ENCODE measurements at places on chromosomes 5 and 9.

- DNase-seq: peak; percentile 82
Measured at GRCh38 chr5:43008363-43009153, 31.6 kb downstream of the ANXA2R start.

DNA sequence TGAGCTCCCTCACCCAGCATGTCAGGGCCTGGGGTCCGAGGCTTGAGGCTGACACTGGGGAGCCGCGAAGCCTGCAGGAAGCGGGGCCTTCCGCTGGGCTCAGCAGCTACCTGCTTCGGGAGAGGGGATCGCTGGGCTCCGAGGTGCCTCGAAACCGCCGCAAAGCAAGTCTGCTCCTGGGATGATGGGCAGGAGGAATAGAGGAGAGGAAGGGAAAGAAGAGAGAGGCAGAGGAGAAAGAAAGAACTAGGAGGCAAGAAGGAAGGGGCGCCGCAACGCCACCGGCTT, 1.5 kb upstream of the PRDM12 start:
- no peak for DNase-seq

DNA sequence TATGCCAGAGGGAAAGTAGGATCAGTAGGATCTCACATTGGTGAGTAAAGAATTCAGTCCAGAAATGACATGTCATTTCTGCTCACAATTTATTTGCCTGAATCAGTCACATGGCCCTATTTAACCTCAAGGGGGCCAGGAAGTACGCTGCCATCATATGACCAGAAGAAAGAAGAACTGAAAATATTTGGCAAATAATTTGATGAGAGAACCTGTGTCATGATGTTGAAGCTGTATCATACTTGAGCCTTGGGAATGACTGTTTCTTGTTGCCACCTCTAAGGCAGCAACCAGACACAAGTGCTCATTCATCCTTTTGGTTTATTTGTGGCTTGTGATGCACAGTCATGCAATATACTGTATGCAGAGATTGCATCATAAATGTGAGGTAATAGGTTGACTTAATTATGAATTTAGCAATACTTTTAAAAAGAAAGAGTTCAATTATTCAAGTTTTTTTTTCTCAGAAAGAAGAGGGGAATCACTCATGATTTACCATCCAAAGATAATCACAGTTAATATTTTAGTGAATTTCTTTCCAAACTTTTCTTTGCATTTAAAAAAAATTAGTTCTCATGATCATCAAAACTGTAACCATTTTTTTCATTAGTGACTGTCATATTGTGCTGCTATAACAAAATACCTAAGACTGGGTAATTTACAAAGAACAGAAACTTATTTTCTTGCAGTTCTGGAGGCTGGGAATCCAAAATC, 8.2 kb upstream of the ZFYVE16 start:
- DNase-seq: no peak

DNA sequence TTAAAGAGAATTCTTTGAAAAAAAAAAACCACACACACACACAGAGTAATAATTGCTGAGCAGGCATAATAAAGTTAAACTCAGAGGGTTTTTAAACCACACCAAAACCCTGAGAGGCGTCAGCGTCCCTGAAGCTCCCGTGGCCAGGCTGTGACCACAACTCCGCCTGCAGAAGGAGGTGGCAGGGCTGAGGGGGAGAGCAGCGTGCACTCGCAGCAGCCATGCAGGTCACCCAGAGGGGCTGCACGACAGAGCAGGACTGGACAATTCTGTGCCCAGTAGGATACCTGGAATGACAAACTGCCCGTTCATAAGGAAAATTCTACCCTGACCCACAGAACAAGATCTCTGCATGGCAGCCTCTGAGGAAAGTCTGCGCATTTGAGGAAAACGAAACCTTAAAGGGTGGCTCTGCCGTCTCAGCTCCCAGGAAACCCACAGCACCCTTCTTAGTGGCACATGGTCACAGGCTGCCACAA, 44.0 kb downstream of the ROR2 start:
- DNase-seq: peak; percentile 22

DNA sequence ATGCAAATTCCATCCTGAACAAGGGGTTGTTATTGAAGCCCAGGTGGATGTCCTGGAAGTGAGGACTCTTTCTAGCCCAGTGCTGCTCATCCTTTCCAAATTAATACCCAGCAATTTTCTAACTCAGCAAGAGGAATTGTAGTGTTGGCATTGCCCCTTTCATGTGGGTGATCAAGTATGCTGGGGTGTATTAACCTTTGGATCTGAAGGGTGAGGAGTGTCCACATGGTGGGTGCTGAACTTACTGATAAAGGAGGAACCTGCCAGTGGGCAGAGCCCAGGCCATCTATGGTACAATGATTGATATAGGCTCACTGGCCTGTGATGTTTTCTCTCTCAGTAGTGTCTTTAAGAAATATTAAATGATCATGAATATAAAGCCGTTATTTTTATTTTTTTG, 210.1 kb downstream of the NTRK2 start:
- DNase-seq: no peak

GRCh38 chr5:83428126-83428525, 43.4 kb upstream of the VCAN start:
- DNase-seq: no peak

GRCh38 chr5:33981408-33982162, 2.9 kb downstream of the SLC45A2 start:
- DNase-seq: no peak

- DNase-seq: no peak
Measured at GRCh38 chr9:81955625-81956024, 12.3 kb downstream of the SPATA31D3 start.

DNA sequence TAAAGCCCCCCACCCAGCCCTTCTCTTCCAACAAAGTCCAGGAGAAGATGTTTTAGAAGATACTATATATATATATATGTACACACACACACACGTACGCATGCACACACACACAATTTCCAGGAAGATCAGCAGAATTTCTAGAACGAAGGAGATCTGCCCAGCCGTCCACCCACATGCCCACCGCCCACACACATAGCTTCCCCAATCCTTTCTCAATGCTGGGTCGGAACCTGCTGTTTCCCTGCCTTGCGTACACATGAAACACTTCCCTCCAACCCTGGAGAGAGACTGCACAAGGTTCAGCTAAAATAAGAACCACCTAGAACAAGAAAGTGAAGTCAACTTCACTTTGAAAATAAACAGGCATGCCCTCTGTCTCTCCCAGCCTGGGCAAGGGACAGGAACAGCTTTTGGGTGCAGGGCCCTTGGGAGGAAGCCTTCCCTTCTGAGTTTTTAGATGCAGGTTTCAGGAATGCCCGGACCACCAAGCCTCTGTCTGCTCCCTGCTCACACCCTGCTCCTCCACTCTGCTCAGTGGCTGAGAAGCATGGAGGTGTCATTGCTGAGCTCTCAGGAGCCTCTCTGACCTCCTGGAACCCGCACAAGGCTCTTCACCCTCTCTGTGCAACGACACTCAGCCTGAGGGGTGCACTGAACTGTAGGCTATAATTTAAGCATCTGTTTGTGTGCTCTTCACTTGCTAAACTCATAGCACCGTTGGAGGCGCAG, 149.4 kb downstream of the C5orf15 start:
- no peak for DNase-seq

DNA sequence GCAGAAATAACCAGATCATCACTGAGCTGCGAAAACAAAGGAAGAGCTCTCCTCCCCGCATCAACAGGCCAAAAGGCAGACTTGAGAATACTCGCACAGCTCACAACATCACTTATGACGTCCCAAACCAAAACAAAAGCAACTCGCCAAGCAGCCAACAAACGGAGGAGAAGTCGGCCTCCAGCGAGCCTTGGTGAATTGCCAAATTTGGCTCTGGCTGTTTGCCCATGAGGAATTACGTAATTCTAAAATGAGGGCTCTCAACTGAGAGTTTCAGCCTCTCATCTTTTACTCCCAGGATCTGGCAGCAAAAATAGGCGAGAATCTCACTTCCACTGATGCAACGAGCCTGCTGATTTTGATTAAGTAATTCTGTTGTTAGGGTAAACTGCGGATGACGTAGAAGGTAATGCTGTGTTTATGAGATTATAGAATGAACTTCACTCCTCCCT, 51.7 kb upstream of the SEMA6A start:
- DNase-seq: no peak

GRCh38 chr5:1508659-1509290, 15.0 kb downstream of the LPCAT1 start:
- DNase-seq: no peak

DNA sequence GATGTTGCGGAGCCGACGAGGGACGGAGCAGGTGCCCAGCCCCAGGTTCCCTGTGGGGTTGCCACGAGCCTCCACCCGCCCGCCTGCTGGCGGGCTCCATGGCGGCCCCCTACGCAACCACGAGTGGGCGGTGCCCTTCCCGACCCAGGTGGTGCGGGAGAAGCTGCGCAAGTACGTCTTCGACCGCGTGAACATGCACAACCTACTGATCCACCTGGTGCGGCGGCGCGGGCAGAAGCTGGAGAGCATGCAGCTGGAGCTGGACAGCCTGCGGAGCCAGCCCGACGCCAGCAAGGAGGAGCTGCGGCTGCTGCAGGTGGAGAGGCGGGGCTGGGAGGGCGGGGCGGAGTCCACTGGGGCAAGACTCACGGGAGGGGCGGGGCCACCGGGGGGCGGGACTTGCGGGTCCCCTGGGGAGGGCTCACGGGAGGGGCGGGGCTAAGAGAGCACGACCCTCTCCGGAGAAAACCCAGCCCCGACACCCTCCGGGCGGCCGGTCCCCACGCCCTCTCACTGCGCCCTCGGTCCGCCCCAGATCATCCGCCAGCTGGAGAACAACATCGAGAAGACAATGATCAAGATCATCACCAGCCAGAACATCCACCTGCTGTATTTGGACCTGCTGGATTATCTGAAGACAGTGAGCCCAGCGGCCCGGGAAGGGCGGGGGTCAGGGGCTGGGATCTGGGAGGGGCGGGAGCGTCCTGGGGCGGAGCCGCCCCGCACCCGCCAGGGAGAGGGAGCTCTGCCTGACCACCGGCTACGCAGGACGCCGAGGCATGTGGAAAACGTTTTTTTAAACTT, 3.9 kb downstream of the CCDC183 start:
- peak; percentile 91 for DNase-seq

GRCh38 chr5:157476702-157477408, 16.8 kb downstream of the NIPAL4 start:
- DNase-seq: no peak

DNA sequence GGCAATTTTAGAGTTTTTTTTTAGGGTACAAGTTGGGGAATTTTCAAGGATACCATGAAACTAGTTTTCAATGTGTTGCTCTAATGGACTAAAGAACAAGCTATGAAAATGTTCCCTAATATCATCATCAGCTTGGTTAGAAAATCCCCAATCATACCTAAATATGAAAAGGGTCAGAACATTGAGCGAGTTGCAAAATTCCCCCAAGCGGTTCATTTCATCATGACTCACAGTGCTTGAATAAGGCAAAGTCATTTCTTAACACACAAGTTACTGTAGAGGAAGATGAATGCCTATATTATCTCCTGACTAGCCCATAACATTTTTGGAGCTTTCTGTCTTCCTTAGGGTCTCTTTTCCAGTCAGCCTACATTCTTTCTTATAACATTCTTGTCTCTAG, 62.7 kb downstream of the ST8SIA4 start:
- DNase-seq: no peak

GRCh38 chr5:156907667-156908066, 55.4 kb downstream of the TIMD4 start:
- no peak for DNase-seq

- no peak for DNase-seq
Measured at GRCh38 chr9:20725675-20726074, 41.6 kb downstream of the FOCAD start.

DNA sequence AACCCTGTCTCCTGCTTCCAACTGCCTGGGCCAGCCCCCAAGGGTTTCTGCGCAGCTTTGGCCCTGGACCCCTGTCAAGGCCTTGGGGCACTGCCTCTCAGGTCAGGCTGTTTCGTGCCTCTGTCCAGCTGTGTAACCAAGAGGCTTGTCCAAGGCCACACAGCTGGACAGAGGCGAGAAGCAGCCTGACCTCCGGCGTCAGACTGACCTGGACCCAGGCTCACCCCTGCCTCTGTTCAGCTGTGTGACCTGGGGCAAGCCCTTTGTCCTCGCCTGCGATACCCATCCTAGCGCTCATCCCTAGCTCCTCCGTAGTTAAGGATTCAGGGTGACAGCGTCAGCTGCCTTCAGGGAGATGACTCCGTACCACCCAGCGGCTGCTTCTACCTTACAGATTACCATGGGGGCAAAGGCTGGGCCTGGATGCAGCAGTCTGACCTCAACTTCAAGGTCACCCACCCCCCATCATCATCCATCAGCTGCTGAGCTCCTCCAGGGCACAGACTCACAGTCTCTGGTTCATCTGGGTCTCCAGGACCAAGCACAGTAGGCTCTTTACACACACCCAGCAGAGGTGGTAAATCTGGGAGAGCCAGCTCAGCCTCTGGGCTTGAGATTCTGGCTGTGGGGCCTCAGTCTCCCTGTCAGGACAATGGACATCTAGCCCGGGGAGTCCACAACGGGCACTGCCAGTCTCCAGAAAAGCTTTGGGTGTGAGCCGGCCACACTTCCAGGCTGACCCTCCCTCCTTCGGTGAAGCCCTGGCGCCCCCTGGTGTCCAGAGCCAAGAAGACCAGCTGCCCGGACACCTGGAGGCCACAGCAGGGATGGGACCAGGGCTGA, 7.9 kb downstream of the AK1 start:
- peak; percentile 74 for DNase-seq

- no peak for DNase-seq
Measured at GRCh38 chr5:131112424-131112823, 52.6 kb downstream of the HINT1 start.

DNA sequence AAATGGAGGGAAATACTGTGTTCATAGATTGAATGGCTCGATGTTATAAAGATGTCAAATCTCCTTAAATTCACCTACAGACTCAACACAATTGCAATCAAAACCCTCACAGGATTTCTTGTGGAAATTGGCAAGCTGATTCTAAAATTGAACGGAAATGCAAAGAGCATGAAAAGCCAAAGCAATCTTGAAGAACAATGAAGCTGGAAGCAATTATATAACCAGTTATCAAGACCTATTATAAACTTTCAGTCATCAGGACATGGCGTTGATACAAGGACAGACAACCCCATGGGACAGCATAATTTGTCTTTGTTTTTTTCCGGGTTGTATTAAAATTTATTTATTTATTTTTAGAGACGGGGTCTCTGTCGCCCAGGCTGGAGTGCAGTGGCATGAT, 53.5 kb upstream of the OTULINL start:
- no peak for DNase-seq

DNA sequence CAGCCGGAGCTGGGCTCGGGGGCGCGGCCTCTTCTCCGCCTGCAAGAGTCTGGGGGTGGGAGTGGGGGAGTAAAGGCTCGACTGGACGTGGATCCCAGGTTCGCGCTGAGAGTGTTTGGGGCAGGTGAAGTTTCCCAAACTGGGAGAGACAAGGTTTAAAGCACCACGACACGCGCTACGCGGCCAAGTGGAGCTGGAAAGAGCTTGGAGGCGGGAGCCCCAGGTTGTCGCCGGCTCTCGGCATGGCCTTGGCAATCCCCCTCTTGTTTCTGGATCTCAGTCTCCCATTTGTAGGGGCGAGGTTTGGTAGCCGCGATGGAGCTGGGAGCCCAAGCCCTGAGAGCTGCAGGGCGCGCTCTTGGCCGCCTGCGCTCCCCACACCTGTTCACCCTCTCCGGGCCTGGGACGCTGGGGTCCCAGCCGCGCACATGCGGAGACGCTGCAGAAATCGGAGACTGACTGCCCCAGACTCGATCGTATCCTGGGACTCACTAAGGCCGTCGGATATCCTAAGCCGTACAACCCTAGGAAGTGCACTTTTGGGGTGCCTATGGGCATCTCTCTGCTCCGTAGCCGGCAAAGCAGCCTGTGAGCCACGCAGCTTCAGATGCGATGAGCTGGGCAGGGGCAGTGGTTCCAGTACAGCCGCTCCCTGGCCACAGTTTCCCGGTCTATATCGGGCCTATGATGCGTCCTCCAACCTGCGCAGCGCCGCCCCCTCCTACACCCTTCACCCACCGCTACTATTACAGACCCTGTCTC, 937 bp downstream of the TMOD1 start:
- no peak for DNase-seq
